ENCODE measurements at places on chromosomes 4 and X. TPM values are rescaled to one million over a fixed set of nuclear protein-coding genes. Genes with fewer than 3 reads are reported as not detected.

DNA sequence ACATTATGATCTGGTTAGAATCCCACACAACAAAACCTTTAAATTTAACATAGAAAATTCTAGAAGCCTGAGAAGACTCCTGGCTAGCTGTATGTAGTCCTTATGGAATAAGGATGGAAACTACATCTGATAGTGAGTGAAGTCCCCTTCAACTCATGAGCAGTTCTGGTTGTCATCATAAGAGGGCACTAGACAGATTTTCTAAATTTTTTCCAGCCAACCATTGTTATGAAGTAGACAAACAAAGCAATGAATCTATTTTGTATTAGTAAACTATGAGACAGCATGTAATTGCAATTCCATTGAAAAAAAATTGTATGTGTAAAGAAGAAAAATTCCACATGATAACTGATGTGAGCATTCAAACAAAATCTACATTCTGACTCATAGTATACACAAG lies 35.2 kb downstream of the PWWP3B start:
- H3K36me3 ChIP-seq: no peaks in the 10 kb centered on the region
- no peak overlapping the region for H3K4me3 ChIP-seq
- H3K4me1 ChIP-seq: no peaks in the 10 kb centered on the region
- no peak for DNase-seq

DNA sequence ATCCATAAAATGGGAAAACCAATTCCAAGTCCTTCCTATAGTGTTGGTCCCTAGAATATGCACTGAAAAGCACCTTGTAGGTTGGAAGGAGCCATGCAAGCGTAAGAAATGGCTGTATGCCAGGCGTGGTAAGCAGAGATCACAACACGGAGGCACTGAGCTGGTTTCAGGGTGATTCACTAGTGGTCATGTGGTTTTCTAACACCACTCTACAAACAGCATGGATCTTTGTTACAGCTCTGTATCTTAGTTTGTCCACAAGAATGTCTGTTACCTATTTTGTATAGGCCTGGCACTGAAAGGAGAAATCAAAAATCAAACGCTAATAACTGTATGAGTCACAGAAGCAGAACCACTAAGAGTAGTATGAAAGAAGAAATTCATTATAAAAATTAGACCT lies 71.9 kb downstream of the MAGEB17 start:
- H3K27me3 ChIP-seq: no peaks in the 10 kb centered on the region
- no peak overlapping the region for H3K27ac ChIP-seq
- no peak overlapping the region for H3K4me3 ChIP-seq
- no peak for DNase-seq

The DMP1 gene
- not detected for total RNA-seq

GRCh38 chrX:78748846-78749245 lies 1.3 kb downstream of the LPAR4 start:
- DNase-seq: no peak
- no peak overlapping the region for H3K27ac ChIP-seq
- H3K27me3 ChIP-seq: no peaks in the 10 kb centered on the region
- H3K4me3 ChIP-seq: no peak overlapping the region
- H3K36me3 ChIP-seq: no peaks in the 10 kb centered on the region

- no peaks in the 10 kb centered on the region for H3K36me3 ChIP-seq
- DNase-seq: no peak
- no peaks in the 10 kb centered on the region for H3K4me1 ChIP-seq
- no peak overlapping the region for H3K4me3 ChIP-seq
- no peak overlapping the region for H3K27ac ChIP-seq
These were observed 84.0 kb upstream of the IGFBP7 start for GRCh38 chr4:57194068-57194611.

DNA sequence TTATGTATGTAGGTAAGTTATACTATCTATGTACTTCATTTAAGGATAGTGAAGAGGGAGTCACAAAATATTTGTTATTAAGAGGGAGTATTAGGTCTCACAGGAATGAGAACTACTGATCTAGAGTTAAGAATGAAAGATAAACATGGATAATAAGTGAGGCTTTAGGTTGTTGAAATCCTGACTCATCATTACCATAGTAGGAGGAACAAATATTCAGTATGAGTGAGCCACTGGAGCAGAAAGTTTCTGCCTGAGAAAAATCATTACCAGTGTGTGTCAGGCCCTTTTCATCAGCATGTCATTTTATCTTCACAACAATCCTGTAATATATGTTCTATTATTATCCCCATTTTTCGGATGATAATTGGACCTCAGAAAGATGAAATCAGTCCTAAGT lies 27.2 kb upstream of the IGSF1 start:
- H3K4me3 ChIP-seq: no peak overlapping the region
- no peak for DNase-seq
- H3K36me3 ChIP-seq: no peaks in the 10 kb centered on the region
- H3K4me1 ChIP-seq: no peaks in the 10 kb centered on the region
- no peak overlapping the region for H3K27ac ChIP-seq
- H3K27me3 ChIP-seq: no peaks in the 10 kb centered on the region

The CENPE gene
- total RNA-seq: 4.5 TPM

DNA sequence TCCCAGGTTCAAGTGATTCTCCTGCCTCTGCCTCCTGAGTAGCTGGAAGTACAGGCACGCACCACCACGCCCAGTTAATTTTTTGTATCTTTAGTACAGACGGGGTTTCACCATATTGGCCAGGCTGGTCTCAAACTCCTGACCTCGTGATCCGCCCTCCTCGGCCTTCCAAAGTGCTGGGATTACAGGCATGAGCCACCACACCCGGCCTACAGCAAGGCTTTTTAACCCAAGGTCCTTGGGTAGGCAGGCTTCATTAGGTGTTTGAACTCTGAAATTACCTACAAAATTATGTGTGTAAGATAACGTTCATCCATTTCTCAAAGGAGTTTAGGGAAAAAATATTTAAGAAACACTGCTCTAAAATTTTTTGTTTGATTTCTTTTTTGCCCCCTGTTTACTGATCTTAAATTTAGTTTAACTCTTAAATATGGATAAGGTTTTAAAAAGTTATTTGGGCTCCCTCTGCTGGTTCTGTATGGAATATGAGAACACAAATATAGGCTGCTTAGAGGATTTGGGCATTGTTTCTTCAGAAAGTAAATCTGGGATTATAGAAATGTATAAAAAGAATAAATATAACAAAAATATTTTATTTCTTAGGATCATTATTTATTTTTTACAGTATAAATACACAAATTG lies 92.8 kb downstream of the CBR4 start:
- DNase-seq: no peak
- H3K4me3 ChIP-seq: no peak overlapping the region
- H3K27me3 ChIP-seq: no peaks in the 10 kb centered on the region
- no peaks in the 10 kb centered on the region for H3K4me1 ChIP-seq
- H3K27ac ChIP-seq: peak overlapping the region; percentile 2

The CLGN gene
- 42.1 TPM for total RNA-seq

- DNase-seq: no peak
- no peak overlapping the region for H3K4me3 ChIP-seq
- no peak overlapping the region for H3K27ac ChIP-seq
- H3K27me3 ChIP-seq: no peaks in the 10 kb centered on the region
- no peaks in the 10 kb centered on the region for H3K36me3 ChIP-seq
- H3K4me1 ChIP-seq: no peaks in the 10 kb centered on the region
These were observed 135.1 kb upstream of the MSX1 start for GRCh38 chr4:4724321-4724720.

DNA sequence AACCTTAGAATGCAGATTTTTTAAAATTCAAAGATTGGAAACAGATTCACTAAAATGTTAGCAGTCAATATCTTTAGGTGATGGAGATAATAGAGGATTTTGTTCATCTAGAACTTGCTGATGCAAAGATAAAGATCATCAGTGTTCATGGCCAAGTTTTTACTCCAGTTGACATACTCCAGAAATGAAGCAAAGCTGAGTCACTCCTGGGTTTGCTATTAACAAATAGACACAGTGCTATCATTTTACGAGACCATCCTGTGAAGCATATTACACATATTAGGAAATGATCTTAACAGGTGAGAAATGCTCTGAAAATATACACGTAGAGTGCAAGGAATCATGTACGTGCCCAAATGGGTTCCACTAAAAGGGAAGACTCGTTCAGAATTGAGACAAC lies 170.6 kb upstream of the FAM9B start:
- H3K27ac ChIP-seq: no peak overlapping the region
- H3K4me1 ChIP-seq: no peaks in the 10 kb centered on the region
- H3K27me3 ChIP-seq: no peaks in the 10 kb centered on the region
- no peak for DNase-seq
- no peaks in the 10 kb centered on the region for H3K36me3 ChIP-seq

The ZMAT1 gene
- total RNA-seq: 7.3 TPM

GRCh38 chr4:156774422-156774821 lies 197.2 kb downstream of the PDGFC start:
- no peak for DNase-seq
- no peak overlapping the region for H3K27ac ChIP-seq
- H3K36me3 ChIP-seq: no peaks in the 10 kb centered on the region
- H3K4me1 ChIP-seq: no peaks in the 10 kb centered on the region
- no peak overlapping the region for H3K4me3 ChIP-seq

DNA sequence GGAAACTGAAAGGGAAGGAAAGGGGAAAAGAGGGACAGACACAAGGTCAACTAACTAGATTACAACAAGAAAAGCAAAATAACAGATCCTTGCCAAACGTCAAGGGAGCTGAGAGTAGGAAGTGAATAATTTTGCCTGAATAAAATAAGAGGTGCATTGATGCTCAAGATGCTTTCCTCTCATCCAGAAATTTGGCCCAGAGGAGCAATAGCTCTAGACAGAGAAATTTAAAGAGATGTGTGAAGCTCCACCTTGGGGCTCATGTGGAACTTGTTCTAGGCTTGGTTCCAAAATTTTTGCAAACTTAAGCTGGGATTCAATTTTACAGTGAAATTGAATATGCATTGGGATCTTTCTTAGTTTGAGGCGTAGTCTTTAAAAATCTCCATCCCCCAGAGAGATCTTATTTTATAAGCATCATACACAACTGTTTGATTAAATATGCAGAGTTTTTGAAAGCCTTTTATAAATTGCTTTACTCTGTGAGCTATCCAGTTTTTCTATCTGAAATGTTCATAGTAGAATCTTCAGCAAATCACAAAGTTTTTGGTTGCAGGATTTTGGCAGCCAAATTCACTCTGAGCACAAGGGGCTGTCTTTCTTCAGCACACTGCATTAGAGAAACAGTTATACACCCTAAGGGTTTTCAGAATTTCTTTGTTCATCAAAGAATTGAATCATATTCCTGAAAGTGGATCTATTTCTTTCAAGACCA lies 1159.5 kb downstream of the ADGRL3 start:
- no peaks in the 10 kb centered on the region for H3K4me1 ChIP-seq
- H3K4me3 ChIP-seq: no peak overlapping the region
- no peaks in the 10 kb centered on the region for H3K36me3 ChIP-seq
- DNase-seq: no peak

The IBSP gene
- not detected for total RNA-seq

The BTK gene
- 1.3 TPM for total RNA-seq

GRCh38 chr4:47852136-47852535 lies 14.3 kb upstream of the CORIN start:
- peak overlapping the region; percentile 12 for H3K27ac ChIP-seq
- no peak overlapping the region for H3K4me3 ChIP-seq
- no peaks in the 10 kb centered on the region for H3K27me3 ChIP-seq
- DNase-seq: peak; percentile 57
- H3K36me3 ChIP-seq: no peaks in the 10 kb centered on the region

The SH2D1A gene
- total RNA-seq: 0.09 TPM

The SPRY1 gene
- total RNA-seq: 67.5 TPM

GRCh38 chrX:132015875-132016274 lies 7.2 kb upstream of the STK26 start:
- H3K4me3 ChIP-seq: no peak overlapping the region
- no peak for DNase-seq
- H3K4me1 ChIP-seq: no peaks in the 10 kb centered on the region
- no peaks in the 10 kb centered on the region for H3K27me3 ChIP-seq
- H3K36me3 ChIP-seq: no peaks in the 10 kb centered on the region

- DNase-seq: no peak
- no peak overlapping the region for H3K4me3 ChIP-seq
- H3K27me3 ChIP-seq: peaks cover 5% of the 10 kb centered on the region
- no peak overlapping the region for H3K27ac ChIP-seq
- H3K4me1 ChIP-seq: no peaks in the 10 kb centered on the region
These were observed 5.3 kb downstream of the FGF5 start for GRCh38 chr4:80271801-80272200.

DNA sequence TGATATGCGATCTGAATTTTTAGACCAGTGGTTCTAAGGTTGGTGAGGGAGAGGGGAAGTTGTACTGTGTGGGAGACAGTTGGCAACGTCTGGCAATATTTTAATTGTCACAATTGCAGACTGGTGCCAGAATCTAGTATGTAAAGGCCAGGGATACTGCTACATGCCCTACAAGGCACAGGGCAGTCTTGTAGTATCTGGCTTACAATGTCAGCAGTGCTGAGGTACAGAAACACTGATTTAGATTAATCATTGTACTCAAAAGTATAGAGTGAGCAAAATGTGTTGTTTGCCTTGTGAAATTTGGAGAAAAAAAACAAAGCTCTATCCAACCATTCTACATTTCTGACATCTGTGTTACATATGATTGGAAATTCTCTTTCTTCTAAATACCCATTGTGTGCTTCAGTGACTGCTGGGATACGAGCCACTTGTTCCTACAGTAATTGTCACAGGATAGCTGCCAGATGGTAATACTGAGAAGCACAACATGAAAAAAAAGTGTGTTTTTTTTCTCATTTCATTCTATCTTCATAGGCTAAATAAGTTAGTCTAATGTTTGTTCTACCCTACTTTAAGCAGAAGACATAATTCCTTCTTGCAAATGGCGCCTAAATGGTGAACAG lies 526.7 kb upstream of the AGA start:
- H3K36me3 ChIP-seq: no peaks in the 10 kb centered on the region
- no peaks in the 10 kb centered on the region for H3K4me1 ChIP-seq
- H3K27ac ChIP-seq: no peak overlapping the region
- no peaks in the 10 kb centered on the region for H3K27me3 ChIP-seq

DNA sequence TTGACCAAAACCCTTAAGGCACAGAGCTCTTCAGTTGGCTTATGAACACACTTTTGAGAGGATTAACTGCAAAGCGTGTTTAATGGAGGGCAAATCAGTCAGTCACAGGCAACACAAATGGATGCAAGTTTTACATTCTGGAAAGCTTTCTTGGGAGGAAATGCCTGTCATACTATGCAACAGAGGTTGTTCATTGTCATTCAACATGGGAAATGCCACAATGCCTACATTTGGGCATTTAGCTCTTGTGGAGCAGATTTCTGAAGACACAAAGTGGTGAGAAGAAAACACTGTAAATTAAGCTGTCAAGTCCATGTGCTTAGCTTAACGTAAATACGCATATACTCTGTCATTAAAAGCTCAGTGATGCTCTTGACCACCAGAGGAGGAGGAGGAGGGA lies 41.1 kb downstream of the CBLL2 start:
- no peak overlapping the region for H3K27ac ChIP-seq
- no peaks in the 10 kb centered on the region for H3K27me3 ChIP-seq
- no peak for DNase-seq
- no peaks in the 10 kb centered on the region for H3K4me1 ChIP-seq

The CCDC110 gene
- 2.8 TPM for total RNA-seq

Data from prostate gland (tissue), 2 donors.